ENCODE measurements at places on chromosomes 2 and 18.

- no peak for DNase-seq
Observed at GRCh38 chr2:37934591-37935513, 9.8 kb downstream of the RMDN2 start.

DNA sequence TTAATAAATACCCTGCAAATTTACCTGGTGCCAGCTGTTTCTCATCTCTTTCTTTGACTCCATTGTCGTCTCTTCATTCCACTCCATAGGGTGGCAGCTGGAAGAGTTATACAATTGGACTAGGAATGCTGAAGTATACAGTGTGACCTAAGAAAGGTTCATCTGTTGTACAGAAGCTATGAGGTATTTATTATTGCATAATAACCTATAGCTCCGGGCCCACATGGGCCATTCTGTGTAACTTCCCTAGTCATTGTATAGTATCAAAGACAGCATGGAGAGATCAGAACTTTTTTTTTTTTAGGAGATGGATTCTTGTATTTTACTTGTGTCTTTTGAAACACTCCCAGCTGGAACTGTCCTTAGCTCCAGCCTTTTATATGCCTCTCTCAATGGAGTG lies 26.2 kb downstream of the BMP10 start:
- DNase-seq: no peak

DNA sequence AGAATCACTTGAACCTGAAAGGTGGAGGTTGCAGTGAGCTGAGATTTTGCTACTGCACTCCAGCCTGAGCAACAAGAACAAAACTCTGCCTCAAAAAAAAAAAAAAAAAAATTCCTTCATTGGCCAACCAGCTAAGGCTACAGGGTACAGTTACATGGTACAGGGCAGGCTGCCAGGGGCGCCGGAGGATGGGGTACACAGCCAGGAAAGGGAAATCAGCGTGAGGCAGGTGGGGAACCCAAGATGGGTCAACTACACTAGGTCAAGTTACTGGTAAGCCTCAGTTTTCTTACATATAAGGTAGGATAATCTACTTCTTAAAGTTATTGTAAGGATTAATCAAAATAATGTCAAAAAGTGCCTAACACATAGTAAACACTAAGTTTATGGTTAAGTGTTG lies 142.6 kb upstream of the MSH6 start:
- DNase-seq: no peak

DNA sequence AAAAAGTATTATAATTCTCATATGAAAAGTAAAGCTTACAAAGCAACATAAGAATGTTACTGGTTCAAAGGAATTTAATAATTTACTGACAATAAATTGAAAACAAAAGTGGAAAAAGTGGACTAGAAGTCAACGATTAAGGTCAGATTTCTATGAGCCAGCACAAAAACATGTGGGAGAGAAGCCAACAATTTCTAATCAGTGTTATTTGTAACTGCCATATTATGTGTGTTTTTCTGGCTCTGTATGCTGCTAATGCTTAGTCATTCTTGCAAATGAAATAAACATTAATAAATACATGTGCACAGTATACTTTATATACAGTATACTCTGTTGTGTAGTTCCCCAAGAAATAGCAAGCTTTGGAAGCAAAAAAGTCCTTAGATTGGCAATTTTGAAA lies 301.3 kb upstream of the RGPD4 start:
- DNase-seq: no peak

DNA sequence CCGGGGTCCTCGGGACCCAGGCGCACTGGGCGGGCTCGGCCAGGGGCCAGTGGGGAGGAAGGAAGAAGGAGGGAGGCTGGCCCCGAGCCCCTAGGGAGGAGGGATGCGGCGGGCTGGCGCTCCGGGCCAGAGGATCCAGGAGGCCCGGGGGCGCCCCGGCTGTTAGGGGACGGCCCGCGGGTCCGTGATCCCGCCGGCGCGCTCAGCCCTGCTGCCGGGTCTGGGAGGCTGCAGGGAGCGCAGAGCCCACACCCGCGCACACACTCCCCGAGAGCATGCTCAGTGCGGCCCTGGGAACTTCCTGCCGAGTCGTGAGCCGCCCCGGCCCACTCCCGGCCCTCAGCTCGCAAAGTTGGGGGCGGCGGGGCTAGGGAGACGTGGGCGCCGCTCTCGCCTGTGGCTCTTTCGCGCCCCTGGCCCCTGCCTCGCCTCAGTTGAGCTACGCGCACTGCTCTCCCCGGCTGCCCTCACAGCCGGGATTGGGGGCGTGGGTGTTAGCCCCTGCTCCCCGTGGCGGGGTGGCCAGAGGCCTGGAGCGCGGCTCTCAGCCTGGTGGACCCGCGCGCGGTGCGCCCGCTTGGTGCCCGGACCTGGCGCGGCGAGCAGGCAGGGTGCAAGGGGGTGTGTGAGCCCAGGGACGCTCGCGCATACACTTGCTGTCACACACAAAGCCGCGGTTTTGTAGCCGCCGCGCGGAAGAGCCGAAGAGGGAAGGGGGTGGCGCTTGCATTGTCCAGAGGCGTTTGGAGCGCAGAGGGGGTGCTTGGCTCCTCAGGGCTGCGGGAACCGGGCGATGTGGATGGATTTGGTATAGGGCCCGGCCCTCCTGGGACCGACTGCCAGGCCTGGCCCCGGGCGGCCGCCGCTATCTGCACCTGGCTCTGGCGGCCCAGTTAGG lies 132.9 kb upstream of the MGAT5 start:
- peak; percentile 13 for DNase-seq

- DNase-seq: no peak
Observed at GRCh38 chr2:172226244-172227061, 123.8 kb upstream of the DLX2 start.

GRCh38 chr2:204982303-204982702 lies 437.0 kb downstream of the PARD3B start:
- no peak for DNase-seq

GRCh38 chr2:62817348-62817747 lies 111.8 kb downstream of the EHBP1 start:
- no peak for DNase-seq

DNA sequence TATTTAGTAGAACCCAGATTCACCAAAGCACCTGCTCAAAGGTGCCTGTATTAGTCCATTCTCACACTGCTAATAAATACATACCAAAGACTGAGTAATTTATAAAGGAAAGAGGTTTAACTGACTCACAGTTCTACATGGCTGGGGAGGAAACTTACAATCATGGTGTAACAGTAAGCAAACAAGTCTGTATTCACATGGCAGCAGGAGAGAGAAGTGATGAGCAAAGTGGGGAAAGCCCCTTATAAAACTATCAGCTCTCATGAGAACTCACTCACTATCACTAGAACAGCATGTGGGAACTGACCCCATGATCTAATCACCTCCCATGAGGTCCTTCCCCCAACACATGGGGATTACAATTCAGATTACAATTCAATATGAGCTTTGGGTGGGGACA lies 28.0 kb upstream of the DDX18 start:
- DNase-seq: no peak

- DNase-seq: no peak
Observed at GRCh38 chr2:68832233-68832869, 38.8 kb downstream of the BMP10 start.

GRCh38 chr2:101420623-101421022 lies 33.3 kb upstream of the CREG2 start:
- no peak for DNase-seq

GRCh38 chr2:99776206-99776905 lies 286.5 kb upstream of the REV1 start:
- no peak for DNase-seq

- no peak for DNase-seq
Observed at GRCh38 chr2:108615480-108616090, 81.3 kb downstream of the LIMS1 start.

DNA sequence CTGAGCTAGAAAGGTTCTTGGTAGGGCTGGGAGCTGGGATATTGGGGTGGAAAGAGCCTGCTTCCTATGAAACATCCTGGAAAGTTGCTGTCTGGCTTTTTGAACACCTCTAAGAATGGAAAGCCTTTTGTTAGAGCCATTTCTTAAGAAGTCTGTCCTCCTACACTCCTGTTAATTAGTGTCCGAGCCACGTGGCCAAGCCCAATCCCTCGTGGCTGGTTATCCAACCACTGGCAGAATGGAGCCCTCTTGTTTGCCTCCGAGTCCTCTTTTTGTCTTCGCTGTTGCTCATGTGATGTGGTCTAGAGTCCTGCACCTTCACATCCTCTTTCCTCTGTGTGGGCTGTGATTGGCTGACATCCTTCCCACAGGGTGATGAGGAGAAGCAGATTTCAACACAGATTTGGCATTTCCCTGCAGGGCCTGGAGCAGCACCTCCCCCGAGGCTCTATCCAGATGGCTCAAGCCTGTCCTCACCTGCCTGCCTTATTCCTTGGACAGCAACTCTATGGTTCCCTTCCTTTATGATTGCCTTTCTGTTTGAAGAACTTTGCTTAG lies 8.2 kb upstream of the TOGARAM2 start:
- no peak for DNase-seq

- no peak for DNase-seq
Observed at GRCh38 chr18:681985-682384, 24.5 kb downstream of the TYMS start.

DNA sequence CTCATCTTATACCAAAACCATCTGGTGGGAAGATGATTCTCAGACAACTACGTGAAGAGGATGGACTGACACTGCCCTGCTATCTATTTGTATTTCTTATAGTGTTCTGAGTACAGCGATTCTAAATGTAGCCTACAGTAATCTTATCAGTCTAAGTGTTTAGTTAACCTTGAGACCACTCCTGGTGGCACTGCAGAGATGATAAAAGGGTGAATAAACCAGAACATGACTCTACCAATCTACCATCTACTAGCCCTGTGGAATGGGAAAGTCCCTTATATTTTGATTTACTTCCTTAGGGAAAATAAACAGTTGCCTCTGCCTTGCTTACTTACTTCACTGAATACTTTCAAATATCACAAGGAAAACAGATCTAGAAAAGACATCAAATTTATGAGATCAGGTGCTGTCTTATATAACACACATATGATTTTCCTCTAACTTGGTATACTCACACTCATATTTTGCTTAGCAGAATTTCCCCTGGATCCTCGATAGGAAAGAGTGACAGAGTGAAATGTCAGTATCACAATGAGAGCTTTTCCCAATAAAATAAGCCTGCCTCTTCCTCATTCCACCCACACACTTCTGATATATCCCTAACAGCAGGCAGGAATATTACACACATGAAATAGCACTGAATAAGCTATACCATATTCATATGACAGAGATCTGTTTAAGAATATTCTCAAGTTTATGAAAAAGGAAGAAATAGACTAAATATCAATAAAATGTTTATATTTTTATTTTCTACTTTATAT lies 58.6 kb upstream of the MTIF2 start:
- DNase-seq: no peak

GRCh38 chr2:42795275-42795674 lies 2.9 kb upstream of the HAAO start:
- DNase-seq: no peak

DNA sequence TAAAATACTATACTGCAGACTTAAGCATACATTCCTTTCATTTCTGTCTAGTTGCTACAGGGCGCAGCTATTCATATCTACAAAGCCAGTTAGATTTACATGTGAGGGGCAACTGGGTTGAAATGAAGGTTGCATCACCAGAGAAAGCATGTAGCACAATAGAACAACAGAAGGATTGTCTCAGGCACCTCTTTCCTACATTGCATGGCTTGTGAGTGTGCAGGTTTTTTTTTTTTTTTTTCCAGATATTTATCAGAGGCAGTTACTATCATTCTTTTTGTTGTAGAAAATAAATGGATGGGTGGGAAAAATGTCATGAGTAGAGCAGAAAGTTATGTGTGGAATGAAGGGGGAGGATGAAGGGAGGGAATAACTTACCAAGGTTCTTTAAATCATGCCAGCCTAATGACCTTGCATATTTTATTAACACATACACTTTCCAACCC lies 86.8 kb downstream of the ERBB4 start:
- no peak for DNase-seq

DNA sequence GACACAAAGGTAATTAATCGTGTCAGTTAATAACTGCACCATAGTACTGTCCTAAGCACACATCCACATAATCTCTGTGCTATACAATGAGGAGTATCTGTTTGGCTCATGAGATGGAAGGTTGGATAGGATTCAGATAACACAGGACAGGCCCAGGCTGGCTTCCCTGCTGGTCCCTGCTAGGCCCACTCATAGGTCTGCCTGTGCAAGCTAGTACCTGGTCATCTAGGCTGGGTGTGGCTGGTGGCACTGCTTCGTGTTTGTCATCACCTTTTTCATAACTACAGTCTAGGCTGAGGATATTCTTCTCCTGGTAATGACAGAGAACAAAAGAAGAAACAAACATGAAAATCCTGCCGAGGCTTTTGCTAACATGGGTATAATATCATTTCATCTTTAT lies 392.8 kb downstream of the TRIB2 start:
- no peak for DNase-seq

Data from SHP77 (cell line).